ENCODE measurements at places on chromosomes 12 and 14.

DNA sequence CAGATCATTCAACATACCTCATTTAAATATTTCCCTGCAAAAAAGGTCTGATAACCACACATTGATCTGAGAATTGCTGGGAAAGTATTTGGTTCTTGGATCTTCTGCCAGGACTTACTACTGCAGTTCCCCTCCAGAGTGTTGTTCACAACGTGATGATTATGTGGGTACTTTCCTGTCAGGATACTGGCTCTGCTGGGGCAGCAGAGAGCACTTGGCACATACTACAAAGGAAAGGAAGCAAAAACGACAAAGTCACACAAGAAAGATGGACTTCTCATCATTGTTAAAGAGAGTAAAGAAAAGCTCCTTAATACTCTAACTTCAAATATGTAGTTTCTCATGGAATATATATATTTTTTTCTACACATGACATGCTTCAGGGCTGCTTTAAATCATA, 11.5 kb downstream of the GNS start:
- DNase-seq = no peak

DNA sequence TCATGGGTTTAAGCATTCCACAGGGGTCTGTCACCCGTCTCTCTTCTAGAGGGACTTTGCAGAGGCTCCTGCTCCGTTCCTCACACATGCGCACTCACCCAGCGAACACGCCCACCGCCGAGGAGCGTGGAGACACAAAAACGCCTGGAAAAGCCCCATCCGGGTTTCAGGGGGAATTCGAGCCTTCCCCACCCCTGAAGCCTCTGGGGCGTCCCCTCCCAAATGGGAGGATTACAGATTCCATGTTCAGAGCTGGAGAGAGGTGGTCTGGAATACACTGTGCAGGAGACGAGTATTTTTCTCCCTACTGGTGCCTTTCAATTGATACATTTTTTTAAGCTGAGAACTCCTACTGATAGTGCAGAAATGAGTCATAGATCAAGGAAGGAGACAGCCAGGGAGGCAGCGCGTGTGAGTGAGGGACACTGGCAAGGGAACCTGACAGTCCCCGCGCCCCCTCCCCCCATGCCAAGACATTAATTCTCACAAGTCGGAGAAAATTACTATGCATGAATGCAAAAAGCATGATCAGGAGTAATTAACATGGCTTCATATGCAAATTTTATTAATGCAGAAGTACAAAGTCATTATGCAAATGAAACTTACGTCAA, 36.9 kb downstream of the BCL11B start:
- DNase-seq = no peak

GRCh38 chr14:71754422-71755095, 177.7 kb upstream of the RGS6 start:
- DNase-seq = no peak

- DNase-seq = no peak
Observed at GRCh38 chr12:82832096-82832495, 145.4 kb downstream of the TMTC2 start.

GRCh38 chr12:53336181-53336681, at the start of gene SP7:
Gene SP7, minus strand, starts transcription at chr12:53336354. Its CDS starts 708 bp downstream, at chr12:53335646.
- DNase-seq = no peak

DNA sequence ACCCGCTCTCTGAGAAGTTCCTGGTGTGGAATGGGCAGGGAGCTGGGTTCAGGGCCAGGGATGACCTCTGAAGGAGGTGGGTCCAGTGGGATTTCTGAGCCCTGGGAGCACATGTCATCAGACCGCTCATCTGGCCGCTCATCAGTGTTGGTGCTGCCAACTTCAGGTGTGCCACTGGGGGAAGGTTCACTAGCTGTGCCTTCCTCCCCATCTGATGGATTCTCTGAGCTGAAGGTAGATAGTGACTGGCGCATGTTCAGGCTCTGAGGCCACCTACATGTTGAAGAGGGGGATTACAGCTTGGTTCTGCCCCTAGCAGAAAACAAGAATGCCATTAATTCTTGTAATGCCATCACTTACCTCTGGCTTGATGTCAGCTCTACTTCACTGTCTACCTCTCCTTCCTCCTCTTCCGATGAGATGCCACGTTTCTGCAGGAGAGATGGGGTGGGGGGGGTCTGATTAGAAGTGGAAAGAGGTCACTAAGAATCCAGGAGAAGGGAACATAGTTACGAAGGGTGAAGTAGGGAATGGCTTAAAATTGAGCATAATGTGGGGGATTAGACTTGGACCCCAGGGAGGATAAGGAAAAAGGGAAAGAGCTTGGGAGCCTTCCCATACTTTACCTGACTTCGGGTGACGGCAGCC, 17.2 kb downstream of the MAP3K12 start:
- DNase-seq = no peak

- no peak for DNase-seq
Observed at GRCh38 chr14:94344389-94344788, 21.3 kb upstream of the SERPINA6 start.

GRCh38 chr14:94680862-94681288, 68.7 kb downstream of the SERPINA3 start:
- DNase-seq = no peak

DNA sequence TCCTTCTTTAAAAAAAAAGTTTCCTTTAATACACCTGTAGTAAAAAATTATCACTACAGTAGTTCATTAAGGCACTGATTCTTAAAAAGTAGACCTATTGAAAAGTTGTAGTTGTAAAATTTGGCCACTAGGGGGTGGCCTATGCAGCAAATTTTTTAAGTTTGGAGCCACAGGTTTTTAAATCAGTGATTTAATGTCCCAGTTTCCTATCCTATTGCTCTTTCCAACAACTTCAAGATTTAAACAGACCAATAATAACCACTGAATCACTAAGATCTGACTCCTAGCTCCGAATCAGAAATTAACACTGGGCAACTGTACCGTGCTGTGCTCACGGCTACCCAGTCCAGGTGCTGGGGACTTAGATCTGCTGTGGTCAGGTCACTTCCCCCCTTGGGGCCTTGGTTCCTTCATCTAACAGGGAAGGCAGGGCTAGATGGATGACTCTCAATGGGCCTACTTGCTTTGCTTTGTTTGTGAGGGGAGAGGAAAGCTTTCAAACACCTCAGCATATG, 279.3 kb downstream of the MED13L start:
- DNase-seq = no peak

DNA sequence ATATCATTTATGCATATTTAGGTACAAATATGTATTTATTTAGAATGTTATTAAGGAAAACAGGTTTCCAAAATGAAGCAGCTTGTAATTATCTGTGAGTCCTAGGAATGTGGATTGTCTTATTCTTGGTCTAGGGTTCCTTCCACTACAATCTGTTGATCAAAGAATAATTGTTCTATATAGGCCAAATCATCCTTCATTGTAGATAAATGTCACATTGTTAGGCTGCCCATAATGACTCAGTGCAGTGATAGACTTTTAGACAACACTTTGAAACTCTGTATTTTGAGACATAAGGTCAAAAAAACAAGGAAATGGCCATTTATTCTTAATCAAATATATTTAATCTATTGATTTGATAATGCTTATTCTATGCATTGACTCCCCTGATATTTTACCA, 283.0 kb downstream of the ACSS3 start:
- DNase-seq = no peak

GRCh38 chr12:65408441-65408840, 130.0 kb downstream of the MSRB3 start:
- no peak for DNase-seq

DNA sequence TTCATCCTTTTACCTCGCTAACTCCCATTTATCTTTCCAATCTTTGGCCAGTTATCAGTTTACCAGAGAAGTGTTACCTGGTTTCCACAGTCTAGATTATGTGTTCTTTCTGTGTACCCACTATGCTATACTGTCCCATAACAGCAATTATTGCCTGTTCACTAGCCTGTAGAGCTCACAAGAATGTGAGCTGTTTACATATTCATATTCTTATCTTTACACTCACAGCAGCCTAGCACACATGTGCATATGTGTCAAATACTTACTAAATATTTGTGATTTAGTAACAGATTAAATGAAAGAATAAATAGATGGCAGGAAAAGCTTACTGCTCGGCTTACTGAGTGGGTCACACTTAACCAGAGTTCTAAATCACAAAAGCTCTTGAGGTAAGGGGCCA, 97.8 kb downstream of the NOVA1 start:
- DNase-seq = no peak

GRCh38 chr14:90647473-90648005, 168.7 kb downstream of the TTC7B start:
- no peak for DNase-seq

DNA sequence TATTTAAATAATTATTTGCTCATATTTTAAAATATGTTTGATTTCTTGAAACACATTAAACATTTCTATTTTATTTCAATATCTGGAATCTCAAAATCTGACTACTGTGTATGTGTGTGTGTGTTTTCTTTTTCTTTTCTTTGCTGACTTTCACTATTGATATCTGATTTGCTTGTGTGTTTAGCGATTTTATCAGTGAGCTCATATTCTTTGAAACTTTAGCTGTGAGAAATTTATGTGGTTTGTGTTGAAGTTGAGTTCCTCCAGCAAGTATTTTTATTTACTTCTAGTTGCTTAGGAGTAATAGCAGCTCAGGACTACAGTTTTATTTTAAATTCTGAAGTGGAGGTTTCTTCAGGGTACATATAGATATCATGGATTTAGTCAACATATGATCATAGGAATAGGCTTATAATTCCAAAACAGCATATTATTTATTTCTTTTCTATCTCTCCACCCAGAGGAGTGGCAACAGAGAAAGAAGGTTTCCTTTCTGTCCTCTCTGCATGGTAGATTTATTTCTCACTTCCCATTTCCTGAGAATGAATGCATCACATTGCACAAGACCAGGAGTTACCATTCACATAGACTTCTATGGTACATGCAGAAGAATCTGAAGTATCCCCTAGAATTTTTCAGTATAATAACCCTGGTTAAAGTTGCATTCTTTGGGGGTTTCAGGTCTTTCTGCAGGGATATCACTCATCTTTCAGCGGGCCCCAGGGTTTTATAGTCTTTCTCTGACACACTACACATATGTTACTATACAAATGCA, 60.5 kb downstream of the PTPRQ start:
- no peak for DNase-seq

Measured in brain pericyte (primary cell).